ENCODE measurements at places on chromosomes 11 and 22.

DNA sequence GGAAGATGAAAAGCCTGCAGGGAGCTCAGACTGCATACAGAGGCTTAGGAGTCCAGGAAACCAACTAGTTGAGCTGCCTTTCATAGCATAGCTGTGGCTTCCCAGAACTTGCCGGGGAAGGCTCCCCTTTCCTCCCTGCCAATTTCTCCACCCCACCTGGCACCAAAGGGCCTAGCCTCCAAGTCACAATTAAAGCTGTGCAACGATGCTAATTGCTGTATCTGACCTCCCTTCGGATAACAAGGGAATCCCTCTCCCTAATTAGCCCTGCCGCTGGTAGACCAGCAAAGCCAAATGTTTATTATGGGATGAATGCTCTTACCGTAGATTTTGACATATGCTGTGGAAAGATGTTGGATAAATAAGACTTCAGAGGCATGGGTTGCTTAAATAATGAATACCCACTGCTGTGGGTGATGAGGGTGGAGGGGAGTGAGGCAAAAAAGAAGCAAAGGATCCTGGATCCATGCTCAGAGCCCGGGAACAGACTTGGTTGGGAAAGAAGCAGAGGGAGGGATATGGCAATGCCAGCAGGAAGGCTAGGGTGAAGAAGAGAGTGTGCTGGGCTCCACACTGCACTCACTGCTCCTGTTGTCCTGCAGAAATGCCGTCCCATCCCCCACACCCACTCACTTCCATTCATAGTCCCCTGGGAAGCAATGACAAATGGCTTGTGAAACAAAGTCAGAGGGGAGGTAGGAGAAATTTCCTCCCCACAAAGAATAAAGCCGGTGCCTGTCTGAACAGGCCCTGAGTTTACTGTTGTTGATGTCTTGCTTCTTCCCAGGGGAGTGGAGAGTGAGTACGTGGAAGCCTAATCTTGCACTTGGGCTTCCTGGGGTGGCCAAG, 608.1 kb upstream of the CADM1 start:
- no peaks in the 10 kb centered on the region for H3K36me3 ChIP-seq
- no peaks in the 10 kb centered on the region for H3K4me1 ChIP-seq
- H3K27me3 ChIP-seq = no peaks in the 10 kb centered on the region
- no peak for DNase-seq
- no peak overlapping the region for H3K27ac ChIP-seq

GRCh38 chr11:3609416-3610265, 32.2 kb downstream of the ART5 start:
- no peak overlapping the region for H3K4me3 ChIP-seq
- H3K4me1 ChIP-seq = no peaks in the 10 kb centered on the region
- no peak overlapping the region for H3K27ac ChIP-seq

- no peak for DNase-seq
- H3K4me3 ChIP-seq = no peak overlapping the region
- no peak overlapping the region for H3K27ac ChIP-seq
Observed at GRCh38 chr22:18966748-18967147, 30.7 kb upstream of the PRODH start.

DNA sequence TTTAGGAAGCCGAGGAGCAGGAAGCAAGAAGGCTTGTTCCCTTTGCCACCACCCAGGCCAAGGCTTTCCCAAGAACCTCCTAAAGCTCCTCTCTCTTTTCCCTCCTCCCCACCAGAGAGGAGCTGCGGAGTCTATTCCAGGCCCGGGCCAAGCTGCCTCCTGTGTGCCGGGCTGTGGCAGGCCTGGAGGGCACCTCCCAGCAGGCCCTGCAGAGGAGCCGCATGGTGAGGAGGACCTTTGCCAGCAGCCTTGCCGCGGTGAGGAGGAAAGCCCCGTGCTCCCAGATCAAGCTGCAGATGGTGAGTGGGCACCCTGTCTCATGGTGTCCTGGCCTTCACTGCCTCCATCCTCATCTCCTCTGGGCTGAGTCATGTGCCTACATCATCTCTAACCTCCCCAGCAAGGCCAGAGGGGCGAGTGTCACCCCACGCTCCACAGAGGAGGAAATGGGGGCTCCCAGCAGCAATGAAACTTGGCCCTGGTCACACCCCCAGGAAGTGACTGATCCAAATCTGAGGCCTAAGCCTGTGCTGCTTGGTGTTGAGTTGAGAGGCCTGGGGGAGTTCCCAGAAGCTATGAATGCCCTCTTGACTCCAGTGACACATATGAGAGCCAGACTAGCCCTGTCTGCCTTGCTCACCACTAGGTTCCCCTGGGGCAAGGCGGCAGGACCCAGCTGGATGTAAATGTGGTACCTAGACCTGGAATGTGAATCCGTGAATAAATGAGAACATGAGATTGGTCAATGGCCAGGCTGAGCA, 104.2 kb downstream of the MYO18B start:
- H3K4me1 ChIP-seq = no peaks in the 10 kb centered on the region
- H3K27ac ChIP-seq = no peak overlapping the region
- no peaks in the 10 kb centered on the region for H3K36me3 ChIP-seq
- H3K27me3 ChIP-seq = peaks cover 33% of the 10 kb centered on the region
- H3K4me3 ChIP-seq = no peak overlapping the region

DNA sequence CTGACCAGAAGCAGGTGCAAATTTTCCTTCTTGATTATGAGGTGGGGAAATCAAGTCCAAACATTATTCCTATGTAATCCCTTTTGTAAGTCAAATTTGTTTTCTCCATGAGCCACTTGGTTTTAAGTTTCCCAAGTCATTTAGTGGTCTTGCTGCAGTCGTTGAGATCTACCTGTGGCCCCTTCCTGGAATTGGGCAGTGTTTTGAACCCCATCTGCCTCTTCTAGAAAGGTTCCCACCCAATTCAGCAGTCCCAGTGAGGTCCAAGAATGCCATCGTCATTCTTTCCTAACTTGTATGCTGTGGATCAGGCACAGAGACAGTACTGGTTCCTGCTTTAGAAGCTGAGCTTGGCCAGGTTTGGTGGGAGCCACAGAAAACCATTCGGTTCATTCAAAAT, 77.8 kb upstream of the GNAZ start:
- H3K4me1 ChIP-seq = no peaks in the 10 kb centered on the region
- H3K27ac ChIP-seq = no peak overlapping the region
- H3K4me3 ChIP-seq = no peak overlapping the region
- no peaks in the 10 kb centered on the region for H3K27me3 ChIP-seq

DNA sequence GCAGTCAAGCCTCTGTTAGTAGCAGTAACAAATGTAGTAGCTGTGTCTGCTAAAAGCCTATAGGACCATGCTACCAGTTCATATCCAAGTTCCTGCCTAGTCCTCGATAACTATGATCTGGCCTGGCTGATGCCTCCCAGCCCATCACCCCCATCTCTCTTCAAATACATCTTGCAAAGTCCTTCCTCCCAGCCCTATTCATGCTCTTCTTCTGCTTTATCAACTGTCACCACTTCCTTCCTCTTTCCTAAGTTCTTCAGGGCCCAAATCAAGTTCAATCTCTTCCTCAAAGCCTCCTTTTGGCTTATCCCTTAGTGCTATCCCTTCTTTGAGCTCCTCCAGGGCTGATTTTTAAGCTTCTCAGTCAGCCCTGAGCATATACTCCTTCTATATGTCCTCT, 150.9 kb upstream of the THY1 start:
- no peaks in the 10 kb centered on the region for H3K36me3 ChIP-seq
- H3K27ac ChIP-seq = no peak overlapping the region
- H3K4me1 ChIP-seq = peaks cover 11% of the 10 kb centered on the region
- no peak overlapping the region for H3K4me3 ChIP-seq
- DNase-seq = no peak
- H3K27me3 ChIP-seq = no peaks in the 10 kb centered on the region

DNA sequence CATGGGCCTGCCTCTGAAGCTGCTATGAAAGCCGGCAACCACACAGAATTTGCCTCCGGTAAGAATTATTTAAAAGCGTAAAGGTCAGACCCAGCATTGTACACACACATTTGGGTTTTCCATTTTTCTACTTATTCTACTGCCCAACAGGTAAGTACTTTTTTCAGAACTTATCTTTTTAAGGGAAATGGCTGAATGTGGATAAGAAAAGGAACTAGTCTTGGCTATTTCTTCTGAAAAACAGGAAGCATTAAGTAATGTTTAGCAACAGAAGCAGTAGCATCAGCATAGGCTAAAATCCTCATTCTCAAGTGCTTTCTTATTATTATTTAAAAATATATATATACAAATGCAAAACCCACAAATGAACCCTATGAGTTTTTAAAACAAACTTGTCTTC, 103.1 kb downstream of the MPPED2 start:
- H3K4me1 ChIP-seq = no peaks in the 10 kb centered on the region
- no peak overlapping the region for H3K4me3 ChIP-seq
- no peaks in the 10 kb centered on the region for H3K36me3 ChIP-seq
- DNase-seq = no peak
- H3K27ac ChIP-seq = no peak overlapping the region
- H3K27me3 ChIP-seq = peaks cover 76% of the 10 kb centered on the region

- H3K27ac ChIP-seq = no peak overlapping the region
- no peak for DNase-seq
- no peaks in the 10 kb centered on the region for H3K4me1 ChIP-seq
- H3K36me3 ChIP-seq = no peaks in the 10 kb centered on the region
- no peaks in the 10 kb centered on the region for H3K27me3 ChIP-seq
Observed at GRCh38 chr11:72627594-72628281, 46.5 kb downstream of the PDE2A start.

- no peak for DNase-seq
- no peaks in the 10 kb centered on the region for H3K36me3 ChIP-seq
- H3K4me1 ChIP-seq = no peaks in the 10 kb centered on the region
- H3K27ac ChIP-seq = no peak overlapping the region
- H3K27me3 ChIP-seq = no peaks in the 10 kb centered on the region
- no peak overlapping the region for H3K4me3 ChIP-seq
Observed at GRCh38 chr11:72762641-72763304, 10.6 kb upstream of the ARAP1 start.

GRCh38 chr22:17486313-17486712, 77.0 kb upstream of the SLC25A18 start:
- no peak overlapping the region for H3K4me3 ChIP-seq
- no peak overlapping the region for H3K27ac ChIP-seq
- no peaks in the 10 kb centered on the region for H3K4me1 ChIP-seq
- H3K27me3 ChIP-seq = no peaks in the 10 kb centered on the region
- no peaks in the 10 kb centered on the region for H3K36me3 ChIP-seq

- no peaks in the 10 kb centered on the region for H3K4me1 ChIP-seq
- 0 out of 2 replicates have a peak, but pooled peaks cover 3% of the 10 kb centered on the region for H3K27me3 ChIP-seq
Observed at GRCh38 chr11:33835143-33835878, 56.6 kb downstream of the LMO2 start.

- no peaks in the 10 kb centered on the region for H3K36me3 ChIP-seq
- DNase-seq = no peak
- no peak overlapping the region for H3K27ac ChIP-seq
- no peaks in the 10 kb centered on the region for H3K4me1 ChIP-seq
- H3K4me3 ChIP-seq = no peak overlapping the region
Observed at GRCh38 chr11:40280159-40281051, 1179.0 kb downstream of the LRRC4C start.

GRCh38 chr11:118051136-118051610, 25.7 kb upstream of the TMPRSS4 start:
- H3K27me3 ChIP-seq = no peaks in the 10 kb centered on the region
- DNase-seq = no peak
- H3K4me1 ChIP-seq = no peaks in the 10 kb centered on the region
- H3K4me3 ChIP-seq = no peak overlapping the region
- no peaks in the 10 kb centered on the region for H3K36me3 ChIP-seq

DNA sequence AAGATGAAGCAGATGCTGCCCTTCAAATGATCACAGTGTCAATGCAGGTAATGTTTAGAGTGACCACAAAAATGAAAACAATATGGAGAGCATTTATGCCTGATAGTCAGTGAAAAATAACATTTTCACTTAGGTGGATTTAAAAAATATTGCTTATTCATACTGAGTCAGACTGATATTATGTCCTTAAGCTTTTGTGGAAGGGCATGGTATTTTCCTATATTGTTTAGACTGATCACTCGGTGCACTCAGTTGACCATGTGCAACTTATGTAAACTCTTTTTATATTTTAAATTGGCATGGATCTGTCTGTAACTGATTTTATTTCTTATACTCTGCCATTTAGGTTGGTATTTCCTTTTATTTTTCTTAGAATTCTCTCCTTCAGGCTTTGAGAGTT, 106.6 kb downstream of the DYNC2H1 start:
- no peak overlapping the region for H3K4me3 ChIP-seq
- H3K27me3 ChIP-seq = no peaks in the 10 kb centered on the region
- no peaks in the 10 kb centered on the region for H3K36me3 ChIP-seq
- no peaks in the 10 kb centered on the region for H3K4me1 ChIP-seq
- DNase-seq = no peak

DNA sequence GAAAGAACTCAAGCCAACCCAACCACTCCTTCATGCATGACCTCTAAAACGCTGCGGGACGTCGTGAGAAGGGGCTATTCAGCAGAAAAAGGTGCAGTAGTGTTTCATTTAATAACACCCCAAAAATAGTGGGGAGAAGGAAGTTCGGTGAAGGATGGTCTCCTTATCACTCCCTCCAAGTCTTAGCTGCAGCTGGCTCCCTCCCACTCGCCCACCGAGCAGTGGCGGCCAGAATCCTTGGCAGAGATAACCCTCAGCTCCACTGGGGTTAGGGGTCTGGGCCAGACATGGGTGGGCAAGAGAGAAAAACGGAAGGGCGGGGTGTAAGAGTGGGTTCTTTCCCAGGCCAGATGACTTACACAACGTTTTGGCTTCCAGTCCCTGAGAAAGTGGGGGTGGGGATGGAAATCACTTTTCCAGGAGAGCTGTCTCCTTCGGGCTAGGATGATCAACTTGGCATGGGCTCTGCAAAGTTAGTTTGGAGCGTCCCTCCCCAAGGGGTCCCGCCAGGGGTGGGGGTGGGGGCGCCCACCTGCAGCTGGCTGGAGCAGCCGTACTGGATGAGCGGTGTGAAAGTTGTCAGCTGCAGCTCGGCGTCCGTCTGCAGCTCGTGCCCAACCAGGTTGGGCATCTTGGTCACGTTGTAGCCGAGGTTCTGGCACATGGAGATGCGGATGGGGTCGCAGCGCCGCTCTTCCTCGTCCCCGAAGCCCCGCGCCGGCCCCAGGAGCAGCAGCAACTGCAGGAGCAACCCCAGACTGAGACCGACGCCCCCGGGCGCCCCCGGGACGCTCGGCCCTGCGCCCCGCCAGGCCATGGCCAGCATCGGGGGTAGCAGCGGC, 705 bp downstream of the FZD4 start:
- DNase-seq = no peak
- H3K4me3 ChIP-seq = peak overlapping the region; percentile 50
- H3K27me3 ChIP-seq = no peaks in the 10 kb centered on the region
- no peaks in the 10 kb centered on the region for H3K36me3 ChIP-seq
- H3K4me1 ChIP-seq = peaks cover 3% of the 10 kb centered on the region
- H3K27ac ChIP-seq = peak overlapping the region; percentile 48

DNA sequence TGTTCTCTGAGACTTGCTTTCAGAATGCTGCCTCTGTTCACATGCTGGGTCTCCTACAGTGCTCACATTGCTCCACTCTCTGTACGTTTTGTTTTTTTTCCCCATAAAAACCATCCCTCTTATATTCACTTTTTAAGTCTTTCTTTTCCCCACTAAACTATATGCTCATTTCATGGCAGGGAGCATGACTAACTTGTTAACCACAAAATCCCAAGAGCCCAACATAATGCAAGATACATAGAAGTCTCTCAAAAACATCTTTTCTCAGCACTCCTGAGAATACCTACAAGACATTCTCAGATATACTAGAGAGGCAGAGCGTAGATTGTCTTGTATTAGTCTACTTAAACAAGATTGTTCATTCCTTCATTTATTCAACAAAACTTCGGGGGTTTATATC, 73.3 kb downstream of the FAM76B start:
- no peaks in the 10 kb centered on the region for H3K36me3 ChIP-seq
- H3K27me3 ChIP-seq = peaks cover 28% of the 10 kb centered on the region
- no peak for DNase-seq
- H3K4me1 ChIP-seq = no peaks in the 10 kb centered on the region

All from HCT116 (cell line).